Stimulated activated naive B cell treated with anti-CD40 and anti-IgM and Interleukin-4, amounts not matched to agents 10 μg/mL and 1 μg/mL and 100 μg/mL, for 72 hours (primary cell): ENCODE measurements at places on chromosomes 2 and 18.

DNA sequence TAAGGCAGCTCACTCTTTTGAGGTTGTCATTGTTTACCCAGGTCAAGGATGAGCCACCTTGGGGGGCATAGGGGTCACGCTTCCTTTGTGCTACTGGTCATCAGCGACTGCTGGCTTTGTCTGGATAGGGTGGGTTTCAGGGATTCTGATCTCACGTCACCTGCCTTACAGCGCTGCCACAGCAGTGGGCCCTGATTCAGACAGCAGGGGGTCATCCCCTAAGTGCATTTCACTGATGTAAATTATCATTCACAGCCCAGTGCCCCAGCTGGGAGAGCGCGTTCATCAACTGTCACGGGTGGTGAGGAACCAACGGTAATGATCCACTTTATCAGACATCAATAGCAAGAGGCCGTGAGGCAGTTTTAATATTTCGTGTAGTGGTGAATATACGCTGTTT lies 291.2 kb downstream of the NEDD4L start:
- H3K4me3 ChIP-seq, result no peak overlapping the region
- no peak for DNase-seq
- peaks cover 9% of the 10 kb centered on the region for H3K36me3 ChIP-seq
- H3K27ac ChIP-seq, result no peak overlapping the region

DNA sequence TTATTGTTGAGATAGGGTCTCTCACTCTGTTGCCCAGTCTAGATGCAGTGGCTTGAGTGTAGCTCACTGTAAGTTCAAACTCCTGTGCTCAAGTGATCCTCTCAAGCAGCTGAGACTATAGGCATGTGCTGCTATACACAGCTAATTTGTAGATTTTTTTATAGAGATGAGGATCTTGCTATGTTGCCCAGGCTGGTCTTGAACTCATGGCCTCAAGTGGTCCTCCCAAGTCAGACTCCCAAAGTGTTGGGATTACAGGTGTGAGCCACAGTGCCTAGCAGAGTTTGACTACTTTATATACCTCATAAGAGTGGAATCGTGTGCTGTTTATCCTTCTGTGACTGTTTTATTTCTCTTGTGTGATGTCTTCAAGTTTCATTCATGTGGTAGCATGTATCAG lies 60.3 kb downstream of the TANC1 start:
- H3K4me3 ChIP-seq, result no peak overlapping the region
- no peak overlapping the region for H3K27ac ChIP-seq
- H3K36me3 ChIP-seq, result no peaks in the 10 kb centered on the region
- no peak for DNase-seq
- no peaks in the 10 kb centered on the region for H3K4me1 ChIP-seq
- H3K27me3 ChIP-seq, result no peaks in the 10 kb centered on the region

DNA sequence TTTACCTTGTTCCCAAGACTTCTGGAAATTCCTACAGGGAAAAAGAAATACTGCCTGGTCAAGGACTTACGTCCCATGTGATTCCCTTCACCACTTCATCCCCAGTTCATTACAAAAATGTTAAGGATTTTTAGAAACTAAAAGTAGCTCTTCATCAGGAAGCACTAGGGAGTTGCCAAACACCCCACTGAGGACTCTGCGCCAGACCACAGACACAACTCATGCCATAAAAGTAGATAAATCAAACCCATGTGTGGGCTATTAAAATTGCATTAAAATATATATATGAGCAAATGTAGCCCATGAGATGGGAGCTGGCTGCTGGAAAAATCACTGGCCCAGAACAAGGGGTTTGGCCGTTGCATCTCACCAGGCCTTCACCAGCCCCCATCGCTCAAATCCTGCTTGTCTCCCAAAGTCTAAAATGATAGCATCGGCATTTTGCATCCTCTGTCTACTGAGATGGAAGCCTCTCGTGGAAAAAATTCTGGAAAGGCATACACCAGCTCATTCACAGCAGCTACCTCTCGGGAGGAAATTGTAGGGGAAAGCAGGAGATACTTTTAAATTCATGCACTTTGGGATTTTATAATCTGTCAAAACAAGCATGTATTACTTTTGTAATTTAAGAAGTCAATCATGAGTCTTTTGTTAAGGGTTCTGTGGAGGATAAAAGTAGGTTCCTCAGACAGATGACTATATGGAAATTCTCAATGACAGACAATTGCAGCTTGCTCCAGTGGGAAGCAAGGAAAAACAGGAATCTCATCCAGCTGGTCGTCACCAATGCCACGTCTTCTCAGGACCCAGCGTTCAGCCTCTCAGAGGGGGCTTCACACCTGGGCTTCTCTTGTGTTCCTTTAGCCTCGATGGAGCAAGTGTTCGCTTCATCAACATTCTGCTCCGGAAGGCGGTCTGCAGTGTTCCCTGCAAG lies 113.9 kb downstream of the MREG start:
- no peak for DNase-seq
- peaks cover 5% of the 10 kb centered on the region for H3K4me1 ChIP-seq
- H3K27me3 ChIP-seq, result peaks cover 9% of the 10 kb centered on the region
- no peak overlapping the region for H3K27ac ChIP-seq
- H3K4me3 ChIP-seq, result no peak overlapping the region
- H3K36me3 ChIP-seq, result no peaks in the 10 kb centered on the region

DNA sequence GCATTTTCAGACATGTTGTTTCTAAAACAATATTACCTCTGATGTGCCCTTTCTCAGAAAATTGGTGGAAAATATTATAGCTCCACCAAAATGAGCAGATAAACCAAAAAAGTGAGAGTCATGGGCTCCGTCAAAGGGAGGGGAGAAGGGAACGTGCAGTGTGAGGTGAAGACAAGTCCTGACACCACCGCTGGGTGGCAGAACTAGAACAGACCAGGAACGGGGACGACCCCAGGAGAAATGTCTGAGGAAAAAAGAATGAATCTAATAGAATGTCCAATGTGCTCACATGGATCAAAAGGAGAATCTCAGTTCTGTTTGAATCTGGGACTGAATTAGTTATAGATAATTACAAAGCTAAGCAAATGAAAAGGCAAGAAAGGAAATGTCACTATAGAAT lies 22.6 kb upstream of the BCL2 start:
- H3K27me3 ChIP-seq, result no peaks in the 10 kb centered on the region
- no peak overlapping the region for H3K27ac ChIP-seq
- H3K4me1 ChIP-seq, result peaks cover 4% of the 10 kb centered on the region
- peaks cover 49% of the 10 kb centered on the region for H3K36me3 ChIP-seq
- no peak overlapping the region for H3K4me3 ChIP-seq

DNA sequence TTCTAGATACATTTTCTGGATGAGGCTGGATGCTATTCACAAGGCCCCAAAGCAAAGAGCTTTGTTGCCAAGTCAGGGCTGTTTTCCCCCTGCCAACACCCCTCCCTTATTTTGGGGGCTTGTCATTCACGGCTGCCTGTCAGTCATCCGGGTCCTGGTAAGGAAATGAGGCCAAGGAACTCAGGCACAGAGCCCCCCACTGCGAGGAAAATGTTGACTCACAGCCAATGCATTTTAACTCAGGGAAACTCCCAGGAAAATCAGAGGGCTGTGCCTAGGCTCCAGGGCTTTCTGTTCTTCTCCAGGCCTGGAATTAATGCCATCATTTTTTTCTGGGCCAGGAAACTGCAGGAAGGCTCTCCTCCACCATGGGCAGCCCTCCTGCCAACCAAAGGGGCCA lies 241.1 kb downstream of the SMAD2 start:
- H3K4me1 ChIP-seq, result peaks cover under 1% of the 10 kb centered on the region
- no peak for DNase-seq
- no peak overlapping the region for H3K4me3 ChIP-seq
- H3K27ac ChIP-seq, result no peak overlapping the region
- H3K36me3 ChIP-seq, result no peaks in the 10 kb centered on the region

GRCh38 chr2:182649316-182649715 lies 66.7 kb upstream of the DNAJC10 start:
- H3K36me3 ChIP-seq, result peaks cover 1% of the 10 kb centered on the region
- H3K27ac ChIP-seq, result no peak overlapping the region
- H3K4me1 ChIP-seq, result no peaks in the 10 kb centered on the region
- H3K27me3 ChIP-seq, result no peaks in the 10 kb centered on the region
- DNase-seq, result no peak

DNA sequence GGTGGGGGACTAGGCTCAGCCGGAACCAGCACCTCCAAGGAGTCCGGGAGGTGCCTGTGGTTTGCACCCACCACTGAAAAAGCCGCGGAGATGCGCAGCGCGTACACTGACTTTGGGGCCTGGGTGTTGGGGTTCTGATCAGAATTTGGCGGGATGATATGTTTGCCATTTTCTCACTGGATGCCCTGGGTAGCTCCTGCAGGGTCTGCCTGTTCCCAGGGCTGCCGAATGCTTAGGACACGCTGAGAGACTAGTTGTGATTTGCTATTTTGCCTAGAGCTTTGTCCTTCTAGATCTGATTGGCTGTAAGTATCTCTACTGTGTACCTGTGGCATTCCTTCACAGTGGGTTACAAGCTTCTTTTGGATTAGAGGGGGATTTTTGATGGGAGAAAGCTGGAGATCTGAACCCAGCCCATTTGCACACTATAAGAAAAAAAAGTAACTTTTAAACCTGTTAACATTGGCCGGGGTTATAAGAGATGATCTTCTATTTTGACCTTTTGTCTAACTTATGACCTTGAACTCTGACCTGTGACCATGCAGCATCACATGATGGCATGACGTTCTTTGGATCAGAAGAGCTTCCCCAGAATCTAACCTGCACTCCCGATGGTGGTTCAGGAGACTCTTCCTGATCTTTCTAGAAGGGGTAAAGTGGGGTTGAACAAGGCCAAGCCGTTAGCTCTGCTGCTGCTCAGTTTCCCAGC lies 1.6 kb downstream of the KCNE4 start:
- no peaks in the 10 kb centered on the region for H3K36me3 ChIP-seq
- no peak overlapping the region for H3K27ac ChIP-seq
- DNase-seq, result no peak
